ENCODE measurements at places on chromosomes 1 and 21.

- no peak for DNase-seq
Measured at GRCh38 chr1:113530021-113530420, 139.7 kb downstream of the MAGI3 start.

DNA sequence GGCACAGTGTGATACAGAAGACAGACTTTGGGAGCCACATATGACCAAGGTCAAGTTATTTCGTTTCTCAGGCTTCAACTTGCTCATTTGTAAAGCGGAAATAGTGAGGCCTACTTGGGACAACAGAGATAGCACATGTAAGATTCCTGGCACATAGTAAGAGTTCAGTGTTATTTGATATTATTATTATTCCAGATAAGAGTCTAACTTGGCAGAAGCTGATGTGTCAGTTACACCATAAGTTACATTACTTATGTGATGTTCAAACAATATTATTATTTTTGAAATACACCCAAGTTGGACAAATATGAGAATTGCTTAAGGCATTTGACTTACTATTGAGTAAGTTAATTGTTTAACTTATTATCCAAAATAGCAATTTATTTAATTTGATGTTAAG lies 10.2 kb upstream of the CYP4X1 start:
- DNase-seq: no peak

DNA sequence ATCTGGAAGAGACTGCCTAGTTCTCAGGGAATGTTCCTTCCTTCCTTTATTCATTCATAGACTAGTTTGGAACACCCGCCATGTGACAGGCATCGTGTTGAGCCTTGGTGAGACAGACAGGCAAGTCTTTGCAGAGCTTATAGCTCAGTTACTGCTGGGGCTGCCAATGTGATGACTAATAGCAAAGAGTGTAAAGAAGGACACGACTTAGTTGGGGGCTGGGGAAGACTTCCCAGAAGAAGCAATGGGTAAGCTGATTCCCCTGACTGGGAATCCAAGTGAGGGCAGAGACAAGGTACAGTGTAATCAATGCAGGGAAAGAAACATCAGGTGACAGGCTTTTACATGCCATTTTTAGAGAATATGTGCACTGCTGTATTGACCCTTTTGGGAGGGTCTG lies 51.2 kb downstream of the TENT5C start:
- DNase-seq: no peak

- no peak for DNase-seq
Measured at GRCh38 chr1:192724670-192725069, 84.2 kb upstream of the RGS2 start.

DNA sequence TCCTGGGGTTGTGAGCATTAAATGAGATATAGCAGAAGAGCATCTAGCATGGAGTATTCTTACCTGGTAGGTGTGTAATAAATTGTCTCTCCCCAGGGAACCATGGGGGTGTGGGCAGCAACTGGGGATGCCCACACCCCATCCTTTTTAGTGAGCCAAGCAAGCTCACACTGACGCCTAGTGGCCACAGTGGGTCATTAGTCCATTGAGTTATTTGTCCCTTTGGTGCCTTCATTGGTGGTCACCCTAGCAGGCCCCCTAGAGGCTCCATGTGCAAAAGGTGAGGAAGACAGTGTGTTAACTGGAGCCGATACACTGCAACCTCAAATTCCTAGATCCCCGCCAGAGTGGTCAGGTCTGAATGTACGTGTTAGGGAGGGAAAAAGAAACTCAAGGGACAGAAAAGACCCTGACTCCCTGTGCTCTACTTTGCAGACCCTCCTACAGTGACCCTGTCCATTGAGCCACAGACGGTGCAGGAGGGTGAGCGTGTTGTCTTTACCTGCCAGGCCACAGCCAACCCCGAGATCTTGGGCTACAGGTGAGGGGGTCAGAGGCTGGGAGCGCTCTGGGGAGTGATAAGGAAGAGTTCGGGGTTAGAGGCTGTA lies 93.3 kb upstream of the CD1D start:
- peak; percentile 72 for DNase-seq

GRCh38 chr1:162219461-162219860 lies 150.0 kb downstream of the NOS1AP start:
- no peak for DNase-seq

GRCh38 chr1:60503266-60503925 lies 429.8 kb upstream of the C1orf87 start:
- no peak for DNase-seq

- DNase-seq: no peak
Measured at GRCh38 chr1:171258943-171259342, 10.6 kb downstream of the FMO1 start.

- no peak for DNase-seq
Measured at GRCh38 chr1:75672108-75672507, 52.4 kb upstream of the ACADM start.

GRCh38 chr1:245614476-245614875 lies 459.7 kb downstream of the KIF26B start:
- no peak for DNase-seq

DNA sequence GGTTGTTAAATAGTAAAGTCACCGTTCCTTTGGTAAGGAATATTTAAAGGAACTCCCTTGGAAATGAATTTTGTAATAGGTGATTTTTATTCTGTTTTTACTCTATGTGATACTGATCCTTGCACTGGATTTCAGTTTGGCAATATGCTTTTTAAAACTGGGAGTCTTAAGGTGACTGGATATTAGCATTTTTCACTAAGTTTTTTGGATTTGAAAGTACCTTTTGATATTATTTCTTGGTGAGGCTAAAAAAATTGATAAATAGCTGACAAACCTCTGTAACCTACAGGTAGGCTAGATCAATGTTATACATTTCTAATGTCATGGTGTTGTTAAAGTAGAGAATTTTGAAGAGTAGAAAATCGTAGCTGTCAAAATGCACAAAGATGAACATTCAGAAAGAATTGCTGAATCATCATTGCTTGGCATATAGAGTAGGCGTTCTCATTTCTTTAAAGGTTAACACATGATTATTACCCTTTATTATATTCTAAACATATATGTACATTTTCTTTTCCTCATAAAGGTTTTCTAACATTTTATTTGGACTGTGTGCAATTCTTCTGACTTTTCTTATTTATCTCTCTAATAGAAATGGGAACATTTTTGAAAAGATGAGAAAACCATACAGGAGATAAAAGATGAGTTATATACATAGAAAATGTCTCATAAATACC lies 1.5 kb upstream of the DNAJB4 start:
- DNase-seq: no peak

DNA sequence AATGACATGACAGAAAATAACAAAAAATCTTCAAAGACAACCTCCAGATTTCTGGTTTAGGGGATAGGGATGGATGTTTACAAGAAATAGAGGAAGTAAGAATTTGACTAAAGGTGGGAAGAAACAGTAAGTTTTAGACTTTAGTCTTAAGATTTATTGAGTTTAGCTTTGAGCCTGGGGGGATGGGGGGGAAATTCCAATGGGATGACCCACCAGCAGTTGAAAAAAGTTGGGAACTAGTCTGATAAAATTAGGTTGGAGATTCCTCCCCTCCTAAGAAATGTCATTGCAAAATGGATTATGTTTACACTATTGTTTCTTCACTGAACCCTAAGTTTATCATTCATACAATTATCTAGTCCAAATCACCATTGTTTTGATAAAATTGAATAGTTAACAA lies 28.4 kb downstream of the WDR26 start:
- no peak for DNase-seq

DNA sequence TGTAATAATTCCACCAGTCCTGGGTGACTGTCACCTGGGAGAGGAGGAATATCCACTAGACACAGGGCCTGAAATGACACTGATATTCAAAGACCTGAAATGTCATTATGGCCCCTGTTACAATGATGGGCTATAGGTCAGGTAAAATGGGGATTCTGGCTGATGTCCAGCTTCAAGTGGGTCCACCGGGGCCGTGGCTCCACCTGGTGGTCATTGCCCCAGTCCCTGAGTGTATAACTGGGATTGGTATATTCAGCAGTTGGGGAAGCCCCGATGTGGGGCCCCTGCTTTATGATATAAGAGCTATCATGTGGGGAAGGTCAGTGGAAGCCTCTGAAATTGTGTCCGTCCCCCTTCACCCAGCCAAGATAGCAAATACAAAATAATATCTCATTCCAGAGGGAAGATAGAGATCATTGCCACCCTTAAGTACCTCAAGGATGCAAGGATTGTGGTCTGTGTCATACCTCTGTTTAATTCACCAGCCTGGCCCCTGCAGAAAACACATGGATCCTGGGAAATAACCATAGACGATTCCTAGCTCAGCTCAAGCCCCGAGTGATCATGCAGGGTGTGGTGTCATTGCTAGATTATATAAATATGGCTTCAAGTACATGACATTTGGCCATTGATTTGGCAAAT lies 19.4 kb downstream of the PLEKHO1 start:
- DNase-seq: peak; percentile 41

All from germinal center (tissue), 1 donor.